ENCODE measurements at places on chromosomes 12 and 14. TPM values are rescaled to one million over a fixed set of nuclear protein-coding genes. Genes with fewer than 3 reads are reported as not detected.

DNA sequence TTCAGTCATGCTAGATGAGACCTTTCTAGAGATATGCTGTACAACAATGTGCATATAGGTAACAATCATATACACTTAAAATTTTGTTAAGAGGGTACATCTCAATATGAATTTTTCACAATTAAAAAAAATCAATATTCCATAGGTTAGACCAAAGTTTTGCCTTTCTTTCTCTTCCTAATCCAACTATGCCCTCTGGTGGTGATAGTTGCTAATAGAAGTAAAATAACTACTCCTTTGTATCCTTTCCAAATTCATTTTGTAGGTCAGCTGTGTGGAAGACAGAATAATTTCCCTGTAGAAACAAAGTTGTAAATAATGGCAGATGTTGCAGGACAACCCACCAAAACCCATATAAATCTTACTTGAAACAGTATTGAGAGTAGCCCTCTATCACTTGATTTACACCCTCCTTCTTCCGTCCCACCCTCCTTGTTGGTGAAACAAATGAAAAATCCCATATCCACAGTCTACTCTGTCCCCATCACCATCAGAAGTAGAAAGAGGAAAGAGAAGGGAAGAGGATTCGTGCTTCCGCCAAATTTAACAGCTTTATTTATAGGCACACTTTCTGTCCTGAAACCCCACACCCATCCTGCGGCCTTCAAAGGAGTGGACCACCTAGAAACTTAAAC is 34.2 kb upstream of the KICS2 start:
- peak; percentile 54 for DNase-seq

ERBB3 gene
- polyA plus RNA-seq = 88.6 TPM

AMHR2 gene
- polyA plus RNA-seq = 0.36 TPM

PLEKHD1 gene
- 4.8 TPM for polyA plus RNA-seq

ZNF891 gene
- 3.9 TPM for polyA plus RNA-seq
